ENCODE measurements at places on chromosomes 1 and 21.

GRCh38 chr1:5939271-5940170 is 52.7 kb downstream of the NPHP4 start:
- DNase-seq = no peak

DNA sequence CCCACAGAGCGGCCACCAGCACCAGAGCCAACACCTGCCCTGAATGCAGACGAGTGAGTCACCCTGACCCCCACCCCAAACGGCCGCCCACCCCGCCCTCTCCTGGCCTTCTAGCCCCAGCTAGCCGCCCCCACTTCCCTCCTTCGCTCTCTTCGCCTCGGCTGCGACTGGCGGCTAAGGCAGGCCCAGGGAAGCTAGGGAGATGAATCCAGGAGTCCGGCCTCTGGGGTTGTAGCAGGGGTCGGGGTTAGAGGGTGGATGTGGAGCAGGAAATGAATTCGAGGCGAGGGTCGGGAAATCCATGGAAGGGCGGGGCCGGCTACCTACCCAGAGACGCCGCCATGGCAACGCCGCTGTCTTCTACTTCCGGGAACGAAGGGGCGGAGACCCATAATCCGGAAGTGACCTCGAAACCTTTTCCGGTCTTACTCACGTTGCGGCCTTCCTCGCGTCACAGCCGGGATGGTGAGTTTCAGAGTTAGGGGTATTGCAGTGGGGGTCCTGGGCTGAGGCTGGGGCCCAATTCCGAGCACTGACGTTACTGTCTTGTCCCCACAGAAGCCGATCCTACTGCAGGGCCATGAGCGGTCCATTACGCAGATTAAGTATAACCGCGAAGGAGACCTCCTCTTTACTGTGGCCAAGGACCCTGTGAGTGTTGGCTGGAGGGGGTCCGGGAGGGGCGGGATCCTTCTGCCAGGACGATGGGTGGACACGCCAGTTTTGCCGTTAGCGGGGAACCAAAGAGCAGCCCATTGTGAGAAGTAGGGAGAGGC is at the start of the genes EIF3I and TMEM234:
EIF3I (plus strand) TSS at position 428 of the 776 bp plus-strand sequence; CDS start at position 463, 35 bp downstream.
TMEM234 (minus strand) TSS at position 374 of the 776 bp plus-strand sequence; CDS start at position 343, 31 bp downstream.
- DNase-seq = peak; percentile 92

DNA sequence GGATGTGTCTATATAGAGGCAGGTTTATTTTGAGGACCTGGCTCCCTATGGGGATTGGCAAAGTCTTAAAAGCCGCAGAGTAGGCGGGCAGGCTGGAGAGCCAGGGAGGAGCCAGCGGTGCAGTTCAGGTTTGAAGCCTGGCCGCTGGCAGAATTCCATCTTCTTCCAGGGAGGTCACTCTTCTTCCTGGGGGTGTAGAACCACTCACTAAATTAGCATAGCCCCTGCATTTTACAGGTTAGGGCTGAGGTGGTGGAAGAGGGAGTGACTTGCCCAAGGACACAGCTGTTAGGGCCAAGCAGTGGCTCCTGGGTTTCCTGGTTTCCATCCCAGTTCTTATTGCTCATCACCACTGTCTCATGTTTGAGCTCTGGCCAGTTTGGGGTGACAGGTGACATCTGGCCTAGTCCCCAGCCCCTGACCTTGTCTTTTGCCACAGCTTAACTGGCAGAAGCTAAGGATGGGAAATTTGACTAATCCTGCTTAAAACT is 1.4 kb downstream of the PINK1 start:
- DNase-seq = no peak

- no peak for DNase-seq
These were observed 950 bp upstream of the INKA2 start for GRCh38 chr1:111739925-111740765.

- DNase-seq = no peak
These were observed 6.7 kb upstream of the PTPN14 start for GRCh38 chr1:214557952-214558735.

GRCh38 chr1:193256019-193256418 is 69.6 kb upstream of the B3GALT2 start:
- DNase-seq = no peak

DNA sequence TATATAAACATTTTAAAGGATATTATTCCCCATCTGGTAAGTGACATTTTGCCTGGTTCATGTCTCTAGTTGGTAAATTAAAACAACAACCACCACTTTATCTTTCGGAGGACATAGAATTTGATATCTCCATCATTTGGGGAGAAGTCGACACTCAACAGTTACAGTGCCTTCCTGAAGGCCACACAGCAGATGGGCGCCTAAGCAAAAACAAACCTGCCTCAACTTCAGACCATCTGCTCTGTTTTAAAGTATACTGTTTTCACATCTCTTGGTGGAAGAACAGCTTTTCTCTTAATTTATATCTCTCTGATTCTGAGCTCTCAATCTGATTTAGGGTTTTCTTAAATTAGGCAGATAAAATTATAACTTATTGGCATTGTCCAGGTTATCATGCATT is 282.2 kb downstream of the RYR2 start:
- DNase-seq = no peak

DNA sequence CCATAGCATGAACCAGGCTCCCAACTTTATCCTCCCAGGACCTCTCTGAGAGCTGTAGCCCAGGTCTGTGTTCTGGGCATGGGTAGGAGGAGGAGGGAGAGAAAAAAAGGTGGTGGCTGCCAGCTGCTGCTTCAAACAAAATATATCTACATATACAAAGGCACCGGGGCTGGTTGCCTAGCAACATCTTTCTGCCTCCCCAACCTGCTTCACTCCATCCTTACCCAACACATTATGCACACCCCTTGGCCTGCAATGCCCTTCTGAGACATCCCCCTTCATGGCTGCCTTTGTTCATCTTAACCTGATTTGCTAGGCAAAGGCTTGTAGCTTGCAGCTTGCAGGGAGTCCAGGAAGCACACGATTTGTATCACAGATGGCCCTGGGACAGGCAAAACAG is 27.2 kb upstream of the ATP1A1 start:
- DNase-seq = peak; percentile 74

DNA sequence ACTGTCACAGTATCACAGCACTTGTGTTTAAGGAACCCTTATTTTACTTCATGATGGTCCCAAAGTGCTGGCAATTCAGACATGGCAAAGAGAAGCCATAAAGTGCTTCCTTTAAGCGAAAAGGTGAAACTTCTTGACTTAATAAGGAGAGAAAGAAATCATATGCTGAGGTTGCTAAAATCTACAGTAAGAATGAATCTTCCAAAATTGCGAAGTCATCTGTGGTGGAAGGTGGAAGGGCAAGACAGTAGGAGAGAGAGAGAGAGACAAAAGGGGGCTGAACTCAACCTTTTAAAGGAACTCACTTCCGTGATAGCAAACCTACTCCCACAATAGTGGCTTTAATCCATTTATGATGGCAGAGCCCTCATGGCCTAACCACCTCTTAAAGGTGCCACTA is 19.3 kb upstream of the AADACL3 start:
- no peak for DNase-seq

- DNase-seq = peak; percentile 85
These were observed 416 bp upstream of the RNF187 start for GRCh38 chr1:228486596-228487335.

- no peak for DNase-seq
These were observed 8.2 kb upstream of the MYOM3 start for GRCh38 chr1:24119859-24120756.

DNA sequence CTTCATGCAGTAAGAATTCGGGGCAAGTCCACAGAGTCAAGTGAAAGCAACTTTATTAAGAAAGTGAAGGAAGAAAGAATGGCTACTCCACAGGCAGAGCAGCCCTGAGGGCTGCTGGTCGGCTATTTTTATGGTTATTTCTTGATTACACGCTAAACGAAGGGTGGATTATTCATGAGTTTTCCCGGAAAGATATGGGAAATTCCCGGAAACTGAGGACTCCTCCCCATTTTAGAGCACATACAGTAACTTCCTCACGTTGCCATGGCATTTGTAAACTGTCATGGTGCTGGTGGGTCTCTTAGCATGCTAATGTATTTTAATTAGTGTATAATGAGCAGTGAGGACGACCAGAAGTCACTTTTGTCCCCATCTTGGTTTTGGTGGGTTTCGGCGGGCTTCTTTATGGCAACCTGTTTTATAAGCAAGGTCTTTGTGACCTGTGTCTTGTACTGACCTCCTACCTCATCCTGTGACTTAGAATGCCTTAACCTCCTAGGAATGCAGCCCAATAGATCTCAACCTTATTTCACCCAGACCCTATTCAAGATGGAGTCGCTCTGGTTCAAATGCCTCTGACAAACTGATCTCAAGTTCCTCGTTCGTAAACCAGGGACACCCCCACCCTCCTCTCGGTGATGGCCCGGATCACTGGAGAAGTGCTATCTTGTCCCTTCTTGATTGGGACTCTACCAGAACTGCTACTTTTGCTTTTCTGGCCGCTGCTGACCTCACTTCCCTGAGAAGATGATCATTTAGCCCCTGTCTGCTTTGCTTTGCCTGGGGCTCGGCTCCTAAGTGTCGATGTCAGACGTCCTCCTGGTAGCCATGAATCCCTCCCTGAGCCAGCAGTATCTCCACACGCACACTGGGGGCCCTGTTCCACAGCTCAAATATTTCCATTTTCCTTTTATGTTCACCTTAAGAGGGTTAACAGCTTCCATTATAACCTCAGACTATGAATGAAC is 48.8 kb downstream of the CLSTN1 start:
- no peak for DNase-seq

- no peak for DNase-seq
These were observed 152.7 kb downstream of the HIVEP3 start for GRCh38 chr1:41766041-41766440.

- DNase-seq = no peak
These were observed 435.7 kb upstream of the VAMP3 start for GRCh38 chr1:7335224-7335879.

GRCh38 chr1:231334079-231334666 is 3.5 kb downstream of the EXOC8 start:
- no peak for DNase-seq

DNA sequence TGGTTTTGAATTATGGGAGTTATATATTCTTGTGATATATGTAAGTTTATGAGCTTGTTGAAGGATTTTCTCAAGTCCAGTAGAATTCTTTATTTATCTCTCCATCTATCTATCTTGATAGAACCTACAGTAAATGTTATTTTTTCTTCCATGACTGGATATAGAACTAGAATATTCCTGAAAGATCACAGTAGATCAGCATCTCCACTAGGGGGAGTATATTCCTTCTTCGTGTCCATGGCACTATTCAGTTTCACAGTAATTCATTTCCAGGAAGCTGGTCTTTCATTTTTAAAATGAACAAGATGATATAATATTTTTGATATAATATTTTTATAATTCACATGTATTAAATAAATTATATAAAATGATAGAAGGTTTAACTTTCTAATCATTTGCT is 18.8 kb downstream of the TMPRSS15 start:
- no peak for DNase-seq

GRCh38 chr21:42973309-42973990 is 912 bp upstream of the PKNOX1 start:
- DNase-seq = no peak

DNA sequence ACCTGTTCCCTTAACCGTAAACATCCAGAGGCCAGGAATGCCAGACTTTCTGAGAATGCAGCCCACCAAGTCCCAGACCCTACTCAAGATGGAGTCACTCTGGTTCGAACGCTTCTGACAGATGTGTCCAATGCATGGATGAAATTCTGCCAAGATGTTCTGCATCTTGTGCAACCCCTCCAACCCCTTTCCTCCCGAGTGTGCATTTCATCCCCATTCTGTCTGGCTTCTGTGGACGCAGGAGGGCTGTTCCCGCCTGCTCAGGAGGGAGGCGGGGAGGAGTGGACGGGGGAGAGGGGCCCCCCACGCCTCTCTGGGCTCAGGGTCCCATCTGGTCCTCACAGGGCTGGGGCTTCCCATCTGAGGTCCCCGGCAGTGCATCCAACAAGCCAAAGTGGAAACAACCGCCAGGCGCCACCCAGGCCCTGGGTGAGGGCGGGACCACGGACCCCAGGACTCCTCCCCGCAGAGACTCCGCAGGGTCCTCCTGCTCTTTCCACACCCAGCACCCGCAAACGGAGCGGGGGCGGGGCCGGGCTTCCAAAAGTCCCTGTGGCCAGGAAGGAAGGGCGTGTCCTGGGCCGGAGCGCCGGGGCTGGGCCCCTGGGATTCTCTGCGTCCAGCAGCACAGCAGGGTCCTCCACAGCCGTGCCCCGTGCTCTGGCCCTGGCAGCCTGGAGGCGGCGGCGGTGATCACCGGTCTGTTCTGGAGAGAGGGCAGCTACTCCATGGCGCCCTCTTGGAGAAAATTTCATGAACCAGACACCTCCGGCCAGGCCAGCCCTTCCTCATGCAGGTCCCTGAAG is 27.8 kb upstream of the SUMO3 start:
- peak; percentile 64 for DNase-seq

DNA sequence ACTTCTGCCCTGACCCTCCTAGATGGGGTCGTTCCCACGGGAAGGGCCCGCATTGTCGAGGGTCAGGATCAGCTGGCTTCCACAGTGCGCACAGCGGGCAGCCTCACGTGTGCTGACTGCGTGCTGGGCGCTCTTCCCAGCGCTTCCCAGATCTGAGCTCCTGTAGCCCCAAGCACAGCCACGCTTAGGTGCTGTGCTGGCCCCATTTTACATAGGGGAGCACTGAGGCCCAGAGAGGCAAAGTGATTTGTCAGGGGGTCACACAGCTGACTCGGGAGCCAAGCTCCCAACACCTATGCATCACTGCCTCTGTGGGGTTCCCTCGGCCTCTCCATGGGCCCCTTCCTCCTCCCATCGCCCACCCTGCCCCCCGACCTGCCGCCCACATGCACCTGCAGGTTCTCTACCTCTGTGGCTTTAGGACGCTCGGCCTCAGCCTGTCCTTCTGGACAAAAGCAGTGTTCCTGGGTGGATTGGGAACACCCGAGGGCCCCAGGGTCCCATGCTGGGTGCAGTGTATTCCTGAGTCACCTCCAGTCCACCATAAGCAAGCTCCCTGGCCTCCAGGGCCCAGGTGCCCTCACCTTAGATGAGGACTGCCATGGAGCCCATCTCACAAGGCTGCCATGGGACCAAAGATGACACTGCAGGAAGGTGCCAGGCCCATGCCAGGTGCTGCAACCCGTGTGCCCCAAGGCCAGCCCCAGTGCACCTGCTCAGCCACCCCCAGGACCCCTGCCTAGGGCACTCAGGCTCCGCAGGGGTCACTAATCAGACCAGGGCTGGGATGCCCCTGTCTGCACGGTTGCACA is 23.3 kb downstream of the TFF3 start:
- DNase-seq = no peak

DNA sequence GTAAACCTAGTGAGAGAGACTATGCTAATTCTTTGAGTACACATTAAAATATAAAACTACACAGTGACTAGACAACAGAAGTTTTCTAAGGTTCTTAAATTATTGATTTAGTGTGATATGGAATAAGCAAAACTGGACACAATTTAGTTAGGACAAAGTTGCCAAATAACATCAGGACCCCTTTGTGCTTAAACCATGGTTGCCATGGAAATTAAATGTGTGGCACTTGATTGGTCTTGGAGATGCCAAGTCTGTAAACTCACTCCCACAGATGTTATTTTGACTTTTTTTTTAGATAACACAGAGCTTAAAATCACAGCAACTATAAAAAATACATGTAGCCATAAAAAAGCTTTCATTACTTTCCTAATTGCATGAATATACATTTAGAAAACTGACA is 234.6 kb downstream of the BRINP3 start:
- DNase-seq = no peak

- no peak for DNase-seq
These were observed 261.6 kb downstream of the TPR start for GRCh38 chr1:186113461-186113860.

GRCh38 chr1:204455063-204455830 is 39.4 kb downstream of the PIK3C2B start:
- no peak for DNase-seq

- no peak for DNase-seq
These were observed 65.5 kb downstream of the UCK2 start for GRCh38 chr1:165892935-165893334.

- DNase-seq = no peak
These were observed 27.5 kb downstream of the HUNK start for GRCh38 chr21:31900121-31900895.

Measured in CD4-positive, alpha-beta T cell treated with Interleukin-1 beta for 1 hour (primary cell).